ENCODE measurements at places on chromosomes 4 and X. TPM values are rescaled to one million over a fixed set of nuclear protein-coding genes. Genes with fewer than 3 reads are reported as not detected.

RAP1GDS1 gene
- 93.8 TPM for total RNA-seq

SMIM43 gene
- 3.5 TPM for total RNA-seq

SMIM9 gene
- total RNA-seq: not detected

CLDN24 gene
- total RNA-seq: 0.51 TPM

MAGEA11 gene
- total RNA-seq: not detected

TMEM255A gene
- not detected for total RNA-seq

PACRGL gene
- total RNA-seq: 27.4 TPM

GPAT3 gene
- total RNA-seq: 1.7 TPM

GC gene
- not detected for total RNA-seq

WNK3 gene
- total RNA-seq: 0.63 TPM

SPOCK3 gene
- not detected for total RNA-seq

TRIM61 gene
- not detected for total RNA-seq

TCEAL2 gene
- total RNA-seq: not detected

GPR34 gene
- total RNA-seq: not detected

PABPC4L gene
- under 0.01 TPM for total RNA-seq

PABPC1L2B gene
- total RNA-seq: not detected

ADGRA3 gene
- total RNA-seq: 9.4 TPM

MAOB gene
- not detected for total RNA-seq

CDX4 gene
- not detected for total RNA-seq

TRAPPC11 gene
- total RNA-seq: 33.9 TPM

Data from GM23248 (cell line).